ENCODE measurements at places on chromosomes 4 and X.

- no peak for DNase-seq
Measured at GRCh38 chr4:77449171-77449570, 156.4 kb upstream of the CXCL13 start.

GRCh38 chr4:8818063-8818881 is 53.4 kb downstream of the HMX1 start:
- no peak for DNase-seq

DNA sequence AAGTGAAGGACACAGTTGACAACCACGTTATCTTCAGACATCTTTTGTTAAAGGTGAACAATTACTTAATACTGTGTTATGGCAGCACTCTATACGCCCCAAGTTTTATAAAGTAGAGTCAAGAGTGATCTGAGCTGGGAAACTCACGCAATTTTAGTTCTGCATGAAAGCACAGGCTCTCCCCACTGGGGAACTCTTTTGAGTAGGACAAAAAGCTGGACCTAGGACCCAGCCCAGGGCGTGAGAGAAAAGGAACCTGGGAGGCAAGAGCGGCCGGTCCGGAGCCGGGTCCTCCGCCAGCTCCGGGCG is 152.6 kb upstream of the SLC4A4 start:
- no peak for DNase-seq

DNA sequence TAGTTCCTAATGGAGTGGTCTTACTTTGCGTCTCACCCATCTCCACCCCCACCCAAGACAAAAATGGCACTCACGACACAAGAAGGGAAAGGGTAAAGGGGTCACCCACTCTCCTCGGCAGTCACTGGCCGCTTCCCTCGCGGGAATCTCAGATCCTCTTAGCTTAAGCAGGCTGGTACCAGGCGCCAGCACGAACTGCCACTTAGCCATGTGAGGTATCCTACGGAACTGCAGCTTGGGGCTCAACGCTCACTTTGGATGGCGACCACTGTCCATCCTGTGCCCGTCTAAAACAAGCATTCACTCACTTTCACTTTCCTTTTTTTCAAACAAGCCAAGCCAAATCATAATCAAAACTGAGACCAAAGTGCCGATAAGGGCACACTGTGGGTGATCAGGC is 14.6 kb upstream of the MAGIX start:
- DNase-seq: no peak

- DNase-seq: no peak
Measured at GRCh38 chr4:6731780-6732179, 15.8 kb downstream of the BLOC1S4 start.

Measured in stimulated activated CD4-positive, alpha-beta T cell treated with anti-CD3 and anti-CD28 coated beads, TNF-alpha, amount 100 ng/mL, for 24 hours (primary cell).